Fibroblast of skin of right quadriceps (primary cell): ENCODE measurements at places on chromosomes 5 and 9.

DNA sequence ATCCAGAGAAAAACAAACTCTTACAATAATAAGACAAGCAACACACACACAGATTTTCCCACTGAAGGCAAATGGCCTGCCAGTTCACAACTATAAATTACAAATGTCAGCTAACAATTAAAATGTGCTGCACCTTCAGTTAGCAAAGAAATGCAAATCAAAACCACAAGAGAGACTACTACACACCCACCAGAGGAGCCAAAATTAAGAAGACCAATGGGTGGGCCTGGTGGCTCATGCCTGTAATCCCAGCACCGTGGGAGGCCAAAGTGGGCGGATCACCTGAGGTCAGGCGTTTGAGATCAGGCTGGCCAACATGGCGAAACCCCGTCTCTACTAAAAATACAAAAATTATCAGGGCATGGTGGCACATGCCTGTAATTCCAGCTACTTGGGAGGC, 15.1 kb upstream of the IPPK start:
- no peak for DNase-seq

- DNase-seq = peak; percentile 66
These were observed 186.3 kb downstream of the MARCHF11 start for GRCh38 chr5:15993334-15993733.

- DNase-seq = no peak
These were observed 131.6 kb downstream of the EBF1 start for GRCh38 chr5:158968150-158968549.

DNA sequence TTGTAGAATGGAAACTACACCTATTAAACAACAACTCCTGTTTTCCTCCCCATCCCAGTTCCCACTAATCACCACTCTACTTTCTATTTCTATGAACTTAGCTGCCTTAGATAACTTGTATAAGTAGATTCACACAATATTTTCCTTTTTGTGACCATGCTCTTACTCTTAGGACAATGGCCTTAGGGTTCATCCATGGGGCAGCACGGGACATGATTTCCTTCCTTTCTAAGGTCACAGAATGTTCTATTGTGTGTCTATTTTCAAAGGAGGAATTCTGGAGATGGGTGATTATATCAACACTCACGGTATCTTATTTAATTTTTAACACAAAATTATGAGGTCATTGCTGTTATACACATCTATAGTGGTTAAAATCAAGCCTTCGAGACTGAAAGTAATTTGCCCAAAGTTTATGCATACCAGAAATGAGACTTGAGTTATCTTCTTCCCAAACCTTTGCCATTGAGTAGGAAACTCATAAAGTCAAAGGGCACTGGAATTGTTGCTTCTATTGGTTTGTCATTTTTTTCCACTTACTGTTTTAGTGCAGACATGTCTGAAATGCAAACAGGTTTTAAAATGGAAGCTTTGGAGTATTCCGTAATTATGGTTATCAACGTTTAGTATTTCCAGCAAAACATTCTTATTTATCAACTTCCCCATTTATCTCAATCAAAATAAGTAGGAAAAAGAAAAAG, 23.6 kb downstream of the CTSL start:
- no peak for DNase-seq

GRCh38 chr9:127915325-127915752, 1.5 kb downstream of the ST6GALNAC4 start:
- DNase-seq = no peak

- DNase-seq = no peak
These were observed 41.0 kb upstream of the SHC3 start for GRCh38 chr9:89219637-89220036.

GRCh38 chr9:115674091-115674490, 479.5 kb upstream of the PAPPA start:
- no peak for DNase-seq

GRCh38 chr5:142304013-142304701, 20.7 kb downstream of the SPRY4 start:
- no peak for DNase-seq

DNA sequence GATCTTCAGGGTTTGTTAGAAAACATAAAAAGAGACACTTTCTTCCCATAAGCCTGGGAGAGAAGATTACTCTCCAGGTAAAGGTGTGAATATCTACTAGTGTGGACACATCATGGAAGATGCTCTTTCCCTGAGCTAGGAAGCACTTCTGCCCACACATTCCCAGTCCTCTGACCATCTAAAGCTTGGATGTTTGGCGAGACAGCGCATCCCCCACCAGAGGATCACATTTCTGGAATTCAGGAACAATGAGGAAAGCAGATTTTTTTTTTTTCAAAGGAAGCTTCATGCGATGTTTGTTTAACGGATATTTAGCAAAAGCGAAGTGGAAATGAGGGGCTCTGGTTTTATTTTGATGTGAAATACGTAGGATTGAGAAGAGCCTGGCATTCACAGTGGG, 6.2 kb downstream of the SVEP1 start:
- peak; percentile 13 for DNase-seq

GRCh38 chr9:35754264-35754663, at the start of gene MSMP:
Gene MSMP (minus strand): TSS chr9:35754276. CDS start chr9:35754129, 147 bp downstream.
- no peak for DNase-seq

DNA sequence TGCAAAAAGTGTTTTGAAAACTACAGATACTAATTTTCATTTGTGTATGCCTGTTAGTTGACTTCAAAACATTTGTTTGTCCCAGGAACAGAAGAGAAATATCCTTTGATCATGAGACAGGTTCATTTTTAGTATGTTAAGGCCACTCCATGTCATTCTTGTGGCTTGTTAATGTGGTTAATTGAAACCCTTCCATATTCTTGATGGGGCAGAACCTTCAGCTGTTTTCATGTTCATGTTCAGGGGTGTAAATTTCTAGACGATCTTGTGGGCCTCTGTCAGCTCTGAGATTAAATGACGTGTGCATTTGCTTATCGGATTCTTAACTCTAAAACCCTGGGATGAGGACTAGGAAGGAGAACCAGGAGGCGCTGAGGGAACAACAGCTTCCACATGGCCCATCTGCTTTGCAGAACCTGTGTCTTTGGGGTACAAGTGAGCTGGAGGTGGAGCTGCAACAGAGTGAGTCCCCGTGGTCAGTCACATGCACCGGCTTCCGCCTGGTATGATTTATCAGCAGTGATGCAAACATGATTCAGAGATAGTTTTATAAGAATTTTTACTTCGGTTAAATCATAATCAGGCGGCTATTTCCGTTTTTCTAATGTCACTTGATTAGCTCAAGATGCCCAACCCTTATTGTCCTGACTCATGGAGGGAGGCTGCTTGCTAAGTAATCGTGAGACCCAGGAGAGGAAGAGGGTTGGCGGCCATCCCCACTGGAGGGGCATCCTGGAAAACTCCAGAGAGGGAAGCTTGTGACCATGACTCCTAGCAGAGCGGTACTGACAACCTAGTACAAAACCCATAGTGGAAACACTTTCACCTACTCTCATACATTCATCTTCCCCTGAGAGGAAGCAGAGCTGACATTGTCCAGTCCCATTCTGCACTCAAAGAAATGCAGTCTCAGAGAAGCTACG, 138.4 kb downstream of the C9orf152 start:
- DNase-seq = peak; percentile 95

DNA sequence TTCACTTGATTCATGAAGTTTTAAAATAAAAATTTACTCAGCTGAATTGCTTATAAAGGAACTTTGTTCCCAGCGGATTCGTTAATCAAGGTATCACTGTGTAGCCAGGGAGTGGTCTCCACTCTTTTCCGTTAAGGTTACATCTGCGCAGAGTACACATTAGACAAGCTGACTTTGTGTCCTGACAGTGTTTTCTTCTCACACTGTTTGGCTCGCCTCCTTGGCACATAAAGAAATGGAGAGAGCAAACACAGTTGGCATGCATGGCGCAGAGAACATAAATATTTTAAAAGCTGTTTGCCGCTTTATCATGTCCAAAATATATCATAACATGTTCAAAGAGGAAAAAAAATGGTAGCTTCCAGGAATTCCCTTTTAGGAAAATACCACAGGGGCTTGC, 153.2 kb downstream of the EDIL3 start:
- no peak for DNase-seq

DNA sequence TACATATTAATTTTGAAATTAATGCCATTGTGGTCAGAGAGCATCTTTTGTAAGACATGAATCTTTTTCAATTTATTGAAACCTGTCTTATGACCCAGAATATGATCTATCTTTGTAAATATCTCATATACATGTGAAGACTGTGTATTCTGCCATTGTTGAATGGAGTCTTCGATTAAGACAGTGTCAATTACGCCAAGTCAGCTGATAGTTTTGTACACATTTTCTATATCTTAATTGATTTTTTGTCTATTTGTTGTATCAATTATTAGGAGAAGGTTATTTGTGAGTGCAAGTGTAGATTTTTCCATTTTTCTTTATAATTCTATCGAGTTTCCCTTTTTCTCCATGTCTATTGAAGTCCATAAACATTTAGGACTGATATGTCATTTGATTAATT, 471.6 kb downstream of the MED10 start:
- DNase-seq = no peak

GRCh38 chr9:137311171-137311985, 9.3 kb upstream of the NRARP start:
- DNase-seq = no peak

- no peak for DNase-seq
These were observed 36.2 kb downstream of the C5 start for GRCh38 chr9:121013911-121014310.

GRCh38 chr5:15533129-15533893, 33.3 kb downstream of the FBXL7 start:
- peak; percentile 78 for DNase-seq

GRCh38 chr5:66634601-66635000, 38.4 kb downstream of the MAST4 start:
- no peak for DNase-seq

- no peak for DNase-seq
These were observed 170.6 kb downstream of the RAB3C start for GRCh38 chr5:58753446-58753845.

DNA sequence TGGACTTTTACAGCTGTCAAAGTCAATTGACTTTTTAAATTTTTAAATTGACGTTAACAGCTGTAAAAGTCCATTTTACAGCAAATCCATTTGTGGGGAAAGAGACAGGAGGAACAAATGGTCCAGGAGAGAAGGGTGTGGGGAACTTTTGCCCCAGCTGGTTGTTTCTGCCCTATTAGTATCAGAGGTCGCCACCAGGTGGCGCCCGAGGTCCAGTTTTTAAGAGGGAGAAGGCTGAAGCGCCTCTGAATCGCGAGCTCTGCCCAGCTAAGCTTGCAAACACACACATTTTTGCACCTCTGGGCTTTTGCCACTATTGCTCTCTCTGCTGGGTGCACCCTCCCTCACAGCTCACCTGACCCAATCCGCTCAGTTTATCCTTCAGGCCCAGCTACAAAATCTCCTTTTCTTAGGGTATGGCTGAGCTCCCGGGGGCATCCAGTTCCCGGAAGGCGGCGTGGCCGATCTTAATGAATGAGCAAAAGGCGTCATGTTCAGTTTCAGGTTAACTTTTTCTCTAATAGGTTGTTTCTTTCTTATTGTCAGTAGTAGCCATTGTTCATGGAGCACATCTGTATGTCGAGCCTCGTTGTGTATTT, 6.3 kb upstream of the TTLL11 start:
- peak; percentile 63 for DNase-seq

- DNase-seq = no peak
These were observed 1507.5 kb downstream of the EFNA5 start for GRCh38 chr5:106163233-106163632.

DNA sequence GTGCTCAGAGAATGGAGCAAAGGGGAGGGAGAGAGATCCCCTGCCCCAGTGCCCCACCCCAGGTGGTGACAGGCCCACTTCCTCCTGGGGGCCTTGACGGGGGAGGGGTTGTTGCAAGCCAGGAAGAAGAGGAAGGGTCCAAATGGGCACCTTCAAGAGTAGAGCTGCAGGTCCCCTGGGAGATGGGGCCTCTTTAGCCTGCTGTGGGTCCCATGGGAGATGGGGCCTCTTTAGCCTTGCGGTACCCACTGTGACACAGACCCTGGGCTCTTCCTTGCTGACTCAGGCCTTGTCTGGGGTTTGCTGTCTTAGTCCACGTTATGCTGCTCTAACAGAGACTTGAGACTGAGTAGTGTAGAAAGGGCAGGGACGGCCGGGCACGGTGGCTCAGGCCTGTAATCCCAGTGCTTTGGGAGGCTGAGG, 9.6 kb upstream of the TOR4A start:
- no peak for DNase-seq

- no peak for DNase-seq
These were observed 81.4 kb downstream of the PGM5 start for GRCh38 chr9:68437785-68438184.

- no peak for DNase-seq
These were observed 69.4 kb upstream of the ADAMTS2 start for GRCh38 chr5:179414459-179415261.

GRCh38 chr5:60357302-60357701, 342.7 kb downstream of the DEPDC1B start:
- DNase-seq = no peak

GRCh38 chr5:72511774-72512592, 4.8 kb upstream of the ZNF366 start:
- peak; percentile 31 for DNase-seq

- DNase-seq = no peak
These were observed 78.1 kb downstream of the DAP start for GRCh38 chr5:10682801-10683525.

GRCh38 chr5:90747693-90748092, 189.1 kb downstream of the ADGRV1 start:
- peak; percentile 4 for DNase-seq

DNA sequence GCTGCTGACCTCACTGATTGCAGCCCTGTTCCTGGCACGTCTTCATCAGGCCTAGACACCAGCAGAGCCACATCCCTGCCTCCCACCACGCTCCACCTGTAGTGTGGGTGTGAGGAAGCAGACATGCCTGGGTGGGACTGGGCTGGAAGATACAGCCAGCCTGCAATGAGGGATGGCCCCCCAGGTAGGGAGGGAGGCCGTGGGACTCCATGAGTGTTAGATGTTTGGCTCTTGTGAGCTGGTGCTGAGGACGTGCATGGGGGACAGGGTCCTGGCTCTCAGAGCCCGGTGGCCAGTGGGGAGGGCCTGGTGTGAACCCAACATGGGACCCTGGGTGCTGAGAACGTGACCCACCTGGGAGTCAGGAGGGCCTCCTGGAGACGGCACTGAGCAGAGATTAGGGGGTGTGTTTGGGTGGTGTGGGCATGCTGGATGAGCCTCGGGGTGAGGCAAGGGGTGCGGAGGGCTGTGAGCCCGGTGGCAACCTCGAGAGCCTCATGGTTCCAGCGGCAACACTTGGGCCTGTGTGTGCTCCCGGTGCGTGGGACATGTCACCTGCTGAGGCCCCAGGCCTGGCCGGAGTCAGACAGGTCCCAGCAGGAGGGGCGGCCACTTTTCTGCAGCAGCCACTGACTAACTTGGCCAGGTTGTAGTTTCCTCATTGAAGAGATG, 87.6 kb downstream of the PHF2 start:
- DNase-seq = no peak

- peak; percentile 48 for DNase-seq
These were observed 34.6 kb upstream of the TNIP1 start for GRCh38 chr5:151115272-151115905.
